ENCODE measurements at places on chromosomes 5 and 9.

DNA sequence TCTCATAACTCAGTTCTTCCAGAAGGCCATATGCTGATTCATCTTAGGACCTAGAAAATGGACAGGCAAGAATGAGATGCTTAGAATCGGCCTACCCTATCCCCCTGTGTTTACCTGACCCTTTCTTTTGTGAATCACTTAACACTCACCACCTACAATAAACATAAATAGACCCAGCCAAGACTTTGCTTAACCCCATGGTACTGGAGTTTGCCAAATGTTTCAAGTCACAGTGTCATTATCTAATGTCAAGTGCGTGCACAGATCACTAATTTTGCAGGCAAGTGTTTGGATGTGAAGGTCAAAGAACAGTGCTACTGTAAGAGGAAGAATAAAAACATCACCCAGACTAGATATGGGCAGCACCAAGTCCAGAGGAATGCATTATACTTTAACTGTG, 77.5 kb downstream of the GLIS3 start:
- DNase-seq, result no peak

DNA sequence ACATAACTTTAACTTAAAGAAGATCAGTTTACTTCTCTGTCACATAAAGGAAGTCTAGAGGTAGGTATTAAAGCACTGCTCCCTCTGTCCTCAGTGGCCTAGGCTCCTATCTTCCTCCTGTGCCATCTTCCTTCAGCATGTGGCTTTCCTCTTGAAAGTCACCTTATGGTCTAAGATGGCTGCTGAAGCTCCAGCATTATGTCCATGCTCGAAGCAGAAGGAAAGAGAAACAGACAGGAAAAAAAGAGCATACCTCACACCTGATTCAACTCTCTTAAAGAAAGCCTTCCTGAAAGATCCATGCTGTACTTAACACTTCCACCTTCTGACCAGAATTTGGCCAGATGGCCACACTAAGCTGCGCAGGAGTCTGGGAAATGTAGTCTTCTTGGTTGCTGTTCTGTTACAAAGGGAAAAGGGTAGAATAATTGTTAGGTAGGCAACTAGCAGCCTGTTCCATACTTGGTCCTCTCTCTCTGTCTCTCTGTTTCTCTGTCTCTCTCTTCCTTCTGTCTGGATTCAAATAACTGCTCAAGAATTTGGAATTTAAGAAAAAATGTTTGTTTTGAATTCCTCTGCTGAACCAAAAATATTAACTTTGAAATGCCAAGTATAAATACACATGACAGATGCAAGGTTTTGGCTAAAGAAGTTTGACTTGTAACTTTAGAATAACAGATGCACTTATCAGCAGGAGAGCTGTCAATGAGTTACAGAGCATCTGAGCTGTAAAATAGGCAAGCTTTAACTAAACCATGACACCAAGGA, 16.0 kb downstream of the TMEM174 start:
- DNase-seq, result no peak

- DNase-seq, result no peak
Measured at GRCh38 chr5:157548513-157549282, 26.9 kb downstream of the ADAM19 start.

GRCh38 chr5:159451197-159452052, 121.1 kb upstream of the IL12B start:
- no peak for DNase-seq

- no peak for DNase-seq
Measured at GRCh38 chr5:72463449-72464052, 43.7 kb downstream of the ZNF366 start.

- DNase-seq, result no peak
Measured at GRCh38 chr9:86859056-86859455, 88.2 kb downstream of the GAS1 start.

DNA sequence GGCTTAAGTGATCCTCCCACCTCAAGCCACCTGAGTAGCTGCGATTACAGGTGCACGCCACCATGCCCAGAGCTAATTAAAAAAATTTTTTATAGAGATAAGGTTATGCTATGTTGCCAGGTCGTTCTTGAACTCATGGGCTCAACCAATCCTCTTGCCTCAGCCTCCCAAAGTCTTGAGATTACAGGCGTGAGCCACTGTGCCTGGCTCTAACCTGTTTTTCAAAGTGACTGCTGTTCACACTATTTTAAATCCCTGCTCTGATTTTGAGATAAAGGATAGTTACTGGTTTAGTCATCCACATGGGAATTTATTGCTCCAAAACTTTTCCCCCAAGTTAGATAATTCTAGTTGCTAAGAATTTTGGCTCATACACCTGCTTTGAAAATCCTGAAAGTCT, 48.2 kb upstream of the MTMR12 start:
- DNase-seq, result no peak

DNA sequence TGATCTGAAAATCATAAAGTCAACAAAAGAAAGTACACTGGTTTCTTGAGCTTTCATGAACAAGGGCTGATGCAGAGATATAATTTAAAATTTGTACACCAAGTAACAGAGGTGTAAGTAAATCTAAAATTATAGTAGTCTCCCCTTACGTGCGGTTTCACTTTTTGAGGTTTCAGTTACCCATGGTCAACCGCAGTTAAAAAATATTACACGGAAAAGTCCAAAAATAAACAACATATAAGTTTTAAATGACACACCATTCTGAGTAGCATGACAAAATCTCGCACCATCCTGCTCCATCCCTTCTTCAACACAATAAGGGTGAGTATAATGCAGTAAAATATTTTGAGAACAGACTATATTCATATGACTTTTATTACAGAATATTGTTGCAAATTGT, 54.4 kb downstream of the AUH start:
- no peak for DNase-seq

DNA sequence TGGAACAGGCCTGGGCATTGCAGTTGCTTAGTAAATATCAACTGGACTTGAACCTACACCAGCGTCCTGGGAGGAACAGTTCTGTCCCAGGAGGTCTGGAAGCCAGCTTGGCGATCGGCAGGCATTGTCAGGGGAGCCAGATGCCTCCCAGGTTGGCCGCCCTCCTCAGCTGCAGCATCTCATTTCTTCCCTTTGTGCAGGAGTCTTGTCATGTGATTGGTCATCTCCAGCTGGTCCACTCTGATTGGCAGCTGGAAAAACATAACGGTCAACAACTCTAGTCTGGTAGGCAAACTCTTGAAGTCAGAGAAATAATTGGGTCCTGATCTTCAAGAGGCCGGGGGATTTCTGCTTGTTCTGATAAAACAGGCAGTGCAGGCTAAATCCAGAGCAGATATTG, 29.6 kb upstream of the NCS1 start:
- DNase-seq, result no peak

DNA sequence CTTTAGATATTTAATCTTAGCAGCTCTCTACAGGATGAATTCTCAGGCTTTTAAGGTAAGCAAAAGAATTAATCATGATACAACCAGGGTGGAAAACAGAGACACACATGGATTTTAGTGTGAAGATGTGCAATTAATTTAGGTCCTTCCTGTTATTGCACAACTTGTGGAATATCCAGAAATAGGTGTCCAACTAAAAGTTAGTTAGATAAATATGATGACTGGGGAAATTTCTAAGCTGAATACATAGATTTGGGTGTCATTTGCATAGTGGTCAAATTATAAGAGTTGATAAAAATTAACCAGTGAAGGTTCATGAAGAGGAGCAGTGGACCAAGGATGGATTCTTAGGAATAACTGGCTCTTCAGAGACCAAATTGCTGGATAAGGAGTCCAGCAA, 266.1 kb downstream of the PRR16 start:
- no peak for DNase-seq

DNA sequence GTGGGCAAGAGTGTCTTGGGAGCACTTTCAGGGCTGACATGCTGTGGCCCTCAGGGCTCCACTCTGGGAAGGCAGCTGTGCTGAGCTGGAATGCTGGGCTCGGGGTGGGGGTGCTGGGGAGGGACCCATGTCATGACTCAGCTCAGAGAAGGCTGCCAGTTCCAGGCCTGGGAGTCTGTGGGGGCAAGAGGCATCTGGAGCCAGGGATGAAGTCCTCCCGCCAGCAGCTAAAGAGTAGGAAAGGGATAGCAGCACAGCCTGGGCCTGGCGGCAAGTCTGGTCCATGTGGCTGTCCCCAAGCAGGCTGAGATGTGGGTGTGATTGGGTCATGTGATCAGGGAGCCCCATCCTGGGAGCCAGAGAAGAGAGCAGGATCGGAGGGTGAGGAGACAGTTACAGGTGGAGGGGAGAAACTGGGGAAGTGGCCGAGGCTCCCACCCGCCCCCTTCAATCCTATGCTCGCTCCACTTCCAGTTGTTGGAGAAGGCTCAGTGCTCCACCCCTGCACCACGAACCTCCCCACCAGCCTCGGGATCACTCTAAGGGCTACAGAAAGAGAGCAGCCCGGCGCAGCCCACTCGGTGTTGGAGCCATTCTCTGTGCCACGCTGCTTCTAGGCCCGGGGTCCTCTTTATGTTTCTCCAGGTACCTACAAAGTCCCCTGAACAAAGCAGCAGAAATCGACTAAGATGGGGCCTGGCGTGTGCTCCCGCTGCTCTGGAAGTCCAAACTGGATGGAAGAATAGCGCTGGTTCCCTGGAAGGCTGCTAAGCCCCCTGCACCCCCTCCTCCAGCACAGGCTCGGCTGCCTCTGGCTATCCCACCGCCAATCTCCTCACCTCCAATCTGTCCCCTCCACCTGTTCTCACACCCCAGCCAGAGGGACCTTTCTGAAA, 12.0 kb downstream of the PDGFRB start:
- no peak for DNase-seq

DNA sequence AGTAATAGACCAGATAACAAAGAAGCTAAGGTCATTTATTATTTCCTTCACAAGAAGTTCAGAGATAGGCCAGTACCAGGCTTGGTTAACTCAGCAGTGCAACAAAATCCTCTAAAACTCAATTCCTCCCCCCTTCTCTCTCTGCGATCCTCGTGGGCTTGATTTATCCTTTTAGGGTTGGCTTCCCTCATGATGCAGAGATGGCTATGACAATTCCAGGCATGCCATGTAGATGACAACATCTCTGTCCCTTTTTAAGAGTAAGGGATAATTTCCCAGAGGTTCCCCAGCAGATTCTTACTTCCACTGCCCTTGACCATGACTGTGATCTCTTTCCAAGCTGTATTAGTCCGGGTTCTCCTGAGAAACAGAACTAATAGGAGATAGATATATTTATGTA, 28.7 kb upstream of the DAP start:
- DNase-seq, result no peak

- DNase-seq, result no peak
Measured at GRCh38 chr5:33684496-33685159, 207.2 kb downstream of the ADAMTS12 start.

GRCh38 chr9:28031521-28032267, 458.4 kb upstream of the C9orf72 start:
- DNase-seq, result no peak

DNA sequence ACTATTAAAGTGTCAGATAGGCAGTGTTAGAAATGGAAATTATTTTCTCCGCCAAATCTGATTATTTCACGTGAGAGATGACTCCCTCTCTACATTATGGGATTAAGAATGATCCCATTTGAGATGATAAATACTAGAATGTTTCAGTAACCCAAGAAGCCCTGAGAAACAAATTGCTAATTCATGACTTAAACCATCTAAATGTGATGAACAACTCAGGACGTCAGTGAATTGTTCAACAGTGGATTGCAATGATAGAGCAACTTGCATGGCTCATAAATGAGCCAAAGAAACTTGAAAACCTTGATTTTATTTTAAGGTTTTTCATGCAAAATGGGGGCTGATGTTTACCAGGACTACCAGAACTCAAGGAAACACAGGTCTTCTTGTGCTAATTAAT, 350.5 kb upstream of the WWC1 start:
- DNase-seq, result no peak

- DNase-seq, result no peak
Measured at GRCh38 chr5:97041239-97041638, 101.2 kb downstream of the LIX1 start.

GRCh38 chr5:180161420-180162303, 47.3 kb downstream of the RASGEF1C start:
- no peak for DNase-seq

Measured in activated CD8-positive, alpha-beta memory T cell treated with anti-CD3 and anti-CD28 coated beads, Interleukin-2, amount 50 U/mL, for 4 hours (primary cell).